Thymus (tissue), 14 donors: ENCODE measurements at places on chromosomes 2 and 18. TPM values are rescaled to one million over a fixed set of nuclear protein-coding genes. Genes with fewer than 3 reads are reported as not detected.

Gene CNRIP1
- 10.3 TPM for polyA plus RNA-seq

Gene HOXD12
- not detected for polyA plus RNA-seq

Gene CCNT2
- 26.1 TPM for polyA plus RNA-seq

Gene KIAA2012
- polyA plus RNA-seq, result 0.05 TPM

Gene LDLRAD4
- 46.9 TPM for polyA plus RNA-seq

Gene CYP27A1
- 24.7 TPM for polyA plus RNA-seq

Gene CYTIP
- 86.5 TPM for polyA plus RNA-seq

Gene IGFBP2
- polyA plus RNA-seq, result 111 TPM

Gene AP1S3
- polyA plus RNA-seq, result 1.6 TPM

Gene SIX3
- polyA plus RNA-seq, result 0.11 TPM

Gene SLC25A12
- 26.9 TPM for polyA plus RNA-seq

Gene TLX2
- 0.11 TPM for polyA plus RNA-seq

Gene TUBA4A
- 102 TPM for polyA plus RNA-seq

Gene DCDC2C
- 0.21 TPM for polyA plus RNA-seq

Gene TXNL1
- polyA plus RNA-seq, result 77.7 TPM

Gene SPDYA
- 0.21 TPM for polyA plus RNA-seq

Gene SPHKAP
- polyA plus RNA-seq, result 0.55 TPM

Gene ALLC
- polyA plus RNA-seq, result 0.87 TPM

Gene C2orf69
- 10.0 TPM for polyA plus RNA-seq

Gene ATP8B1
- 4.3 TPM for polyA plus RNA-seq

Gene FSIP2
- 1.8 TPM for polyA plus RNA-seq

Gene IL18RAP
- polyA plus RNA-seq, result 3.0 TPM

Gene PCARE
- 0.02 TPM for polyA plus RNA-seq
